Pancreas (tissue), 10 donors: ENCODE measurements at places on chromosomes 6 and 20. TPM values are rescaled to one million over a fixed set of nuclear protein-coding genes. Genes with fewer than 3 reads are reported as not detected.

Gene BPI
- total RNA-seq: not detected

Gene DCDC2
- 21.1 TPM for total RNA-seq

Gene FRMD1
- total RNA-seq: not detected

Gene RXRB
- total RNA-seq: 22.5 TPM

Gene CCN6
- total RNA-seq: not detected

Gene BPIFB2
- not detected for total RNA-seq

Gene OR2B6
- total RNA-seq: not detected

Gene TTBK1
- 0.17 TPM for total RNA-seq

Gene PROKR2
- not detected for total RNA-seq

Gene ENPP4
- 10.0 TPM for total RNA-seq

Gene THBD
- total RNA-seq: 6.9 TPM

Gene SLC24A3
- total RNA-seq: 0.56 TPM

Gene SLC22A23
- total RNA-seq: 15.5 TPM
